ENCODE measurements at places on chromosomes 3 and 15.
A peak's percentile ranks its signal among the peaks of the same experiment; 100 is the strongest.

DNA sequence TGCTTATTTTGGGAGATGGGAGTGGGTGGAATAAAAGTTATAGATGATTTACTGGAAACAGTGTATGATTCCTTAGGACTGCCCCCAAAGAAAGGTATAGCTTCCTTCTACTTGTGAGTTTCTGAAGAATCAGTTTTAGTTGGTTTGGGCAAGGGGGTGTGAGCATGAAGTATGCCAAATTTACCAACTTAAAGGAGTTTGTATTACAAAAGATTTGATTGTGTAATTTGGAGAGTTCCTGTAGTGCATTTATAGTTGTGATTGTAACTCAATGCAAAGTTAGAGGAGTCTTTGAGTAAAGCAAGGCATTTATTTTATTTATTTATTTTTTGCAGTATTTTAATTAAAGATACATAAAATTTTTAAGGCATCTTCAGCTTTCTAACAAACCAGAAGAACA is 42.8 kb downstream of the TSC22D2 start:
- ATAC-seq, result no peak

GRCh38 chr3:53182764-53183355 is 21.9 kb downstream of the PRKCD start:
- peak; percentile 44 for ATAC-seq

DNA sequence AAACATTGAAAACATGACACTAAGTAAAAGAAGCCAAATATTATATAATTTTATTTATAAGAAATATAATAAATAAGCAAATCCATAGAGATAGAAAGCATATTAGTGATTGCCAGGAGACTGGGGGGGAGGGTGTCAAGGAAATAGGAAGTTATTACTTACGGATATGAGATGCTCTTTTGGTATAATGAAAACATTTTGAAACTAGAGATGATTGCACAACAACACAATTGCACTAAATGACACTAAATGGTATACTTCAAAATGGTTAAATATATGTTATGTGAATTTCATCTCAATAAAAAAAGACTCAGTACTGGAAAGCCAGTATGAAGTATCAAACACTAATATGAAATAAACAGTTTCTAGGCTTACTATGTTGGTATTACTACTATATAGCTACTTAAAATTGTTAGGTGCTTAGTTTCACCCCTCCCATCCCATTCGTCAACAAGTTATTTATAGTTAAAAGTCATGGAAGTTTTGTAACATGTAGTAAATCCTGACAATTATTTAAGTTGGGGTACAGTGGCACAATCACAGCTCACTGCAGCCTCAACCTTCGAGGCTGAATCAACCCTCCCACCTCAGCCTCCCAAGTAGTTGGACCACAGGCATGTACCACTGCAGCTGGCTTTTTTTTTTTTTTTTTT is 43.7 kb downstream of the STAG1 start:
- ATAC-seq, result no peak

- no peak for ATAC-seq
Measured at GRCh38 chr15:40598126-40598525, 4.1 kb downstream of the KNL1 start.

GRCh38 chr15:60076045-60076444 is 71.9 kb downstream of the FOXB1 start:
- ATAC-seq, result no peak

All from motor neuron (in vitro differentiated cells).